ENCODE measurements at places on chromosomes 12 and 14.

DNA sequence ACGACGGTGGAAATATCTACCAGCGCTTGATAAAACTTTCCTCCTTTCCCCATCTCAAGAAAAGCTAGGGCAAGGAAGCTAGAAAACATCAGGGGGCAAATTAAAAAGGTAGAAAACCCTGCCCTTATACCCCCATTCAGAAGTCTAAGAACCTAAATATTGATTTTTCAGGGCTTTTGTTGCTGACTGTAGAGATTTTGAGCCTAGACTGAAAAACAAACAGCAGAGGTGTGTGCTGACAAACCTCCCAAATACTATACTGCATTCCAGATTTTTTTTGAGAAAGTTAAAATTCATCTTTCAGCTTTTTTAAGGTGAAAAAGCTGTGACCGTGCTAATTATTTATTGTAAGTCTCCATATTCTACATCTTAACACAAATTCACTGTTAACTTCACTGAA, 478.3 kb upstream of the SOX5 start:
- DNase-seq, result no peak

- no peak for DNase-seq
Measured at GRCh38 chr12:72273499-72273837, 1.3 kb downstream of the TRHDE start.

GRCh38 chr14:47220096-47220495, 455.3 kb downstream of the MDGA2 start:
- no peak for DNase-seq

DNA sequence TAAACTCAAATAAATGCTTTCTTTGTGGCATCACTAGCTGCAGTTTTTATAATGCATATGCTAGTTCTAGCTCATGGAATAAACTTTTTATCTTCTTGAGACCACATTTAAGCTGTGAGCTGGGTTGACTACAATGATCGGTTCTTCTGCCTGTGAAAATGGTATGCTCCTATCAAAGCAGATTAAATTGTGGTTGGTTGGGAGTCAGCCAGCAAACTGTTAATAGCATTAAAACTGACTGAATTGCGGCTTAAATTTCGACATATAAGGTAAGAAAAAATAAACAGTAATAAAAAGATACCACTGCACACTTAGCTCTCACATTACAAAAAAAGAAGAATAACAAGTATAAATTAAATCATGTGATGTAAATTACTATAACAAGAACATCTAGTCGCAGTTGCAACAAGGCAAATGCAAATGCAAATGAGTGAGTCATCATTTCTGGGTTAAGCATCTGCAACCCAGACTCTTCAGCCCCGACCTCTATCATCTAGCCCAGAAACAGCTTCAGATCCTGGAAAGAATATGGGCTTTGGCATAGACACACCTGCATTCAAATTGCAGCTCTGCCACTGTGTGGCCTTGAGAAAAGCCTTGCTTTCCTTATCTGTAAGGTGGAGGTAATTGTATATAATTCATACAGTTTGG, 19.8 kb upstream of the DHRS7 start:
- DNase-seq, result no peak

- no peak for DNase-seq
Measured at GRCh38 chr14:51534610-51535011, 117.1 kb upstream of the FRMD6 start.

Measured in activated T-cell treated with anti-CD3 and anti-CD28 coated beads for 24 hours (primary cell).